ENCODE measurements at places on chromosomes 7 and 10.

DNA sequence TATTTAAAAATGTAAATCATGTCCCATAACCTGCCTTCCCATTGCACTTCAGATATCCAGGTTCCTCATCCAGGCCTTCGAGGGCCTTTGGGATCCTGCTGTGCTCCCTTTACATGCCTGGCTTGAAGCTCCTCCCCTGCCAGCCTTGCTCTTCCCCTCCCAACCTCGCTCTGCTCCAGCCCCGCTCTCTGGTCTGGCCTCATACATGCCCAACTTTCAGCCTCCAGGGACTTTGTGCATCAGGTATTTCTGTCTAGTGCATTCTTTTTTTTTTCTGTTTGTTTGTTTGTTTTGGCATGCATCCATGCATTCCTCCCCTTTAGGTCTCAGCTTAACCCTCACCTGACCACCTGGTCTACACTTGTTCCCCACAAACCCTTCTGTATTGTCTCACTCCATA, 160.3 kb downstream of the SNX10 start:
- DNase-seq, result no peak

DNA sequence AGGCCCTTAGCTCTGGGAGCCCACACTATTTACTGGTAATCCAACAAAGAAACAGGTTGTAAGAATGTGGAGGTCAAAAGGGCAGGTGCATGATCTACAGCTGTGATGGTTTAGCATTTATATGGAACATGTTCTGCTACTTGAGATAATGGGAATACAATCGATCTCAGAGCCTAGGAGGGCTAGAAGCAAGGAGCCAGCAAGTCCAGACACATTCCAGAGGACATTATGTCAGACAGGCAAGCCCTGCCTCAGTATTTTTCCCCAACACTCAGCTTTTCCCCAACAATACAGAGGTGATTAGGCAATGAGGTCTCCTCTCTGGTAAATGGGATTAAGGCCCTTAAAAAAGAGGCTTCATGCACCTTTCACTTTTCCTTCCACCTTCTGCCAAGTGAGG, 21.4 kb upstream of the GNAT3 start:
- no peak for DNase-seq

DNA sequence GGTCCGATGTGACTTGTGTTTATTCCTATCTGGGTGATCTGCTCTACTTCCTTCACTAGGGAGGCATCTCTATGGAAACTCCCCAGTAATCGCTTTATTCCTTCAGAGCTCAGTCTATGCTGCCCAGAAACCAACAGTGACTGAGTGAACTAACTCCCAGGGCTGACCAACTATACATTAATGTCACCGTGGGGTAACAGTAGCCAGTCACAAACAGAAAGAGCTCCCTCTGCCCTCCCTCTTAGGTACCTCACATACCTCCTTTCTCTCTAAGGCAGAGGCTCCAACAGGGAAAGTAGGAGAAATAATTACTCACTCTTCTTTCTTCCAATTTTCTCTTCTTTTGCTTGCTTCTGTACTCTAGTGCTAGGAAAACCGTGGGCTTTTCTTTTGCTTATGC, 855.0 kb downstream of the REEP3 start:
- DNase-seq, result no peak

DNA sequence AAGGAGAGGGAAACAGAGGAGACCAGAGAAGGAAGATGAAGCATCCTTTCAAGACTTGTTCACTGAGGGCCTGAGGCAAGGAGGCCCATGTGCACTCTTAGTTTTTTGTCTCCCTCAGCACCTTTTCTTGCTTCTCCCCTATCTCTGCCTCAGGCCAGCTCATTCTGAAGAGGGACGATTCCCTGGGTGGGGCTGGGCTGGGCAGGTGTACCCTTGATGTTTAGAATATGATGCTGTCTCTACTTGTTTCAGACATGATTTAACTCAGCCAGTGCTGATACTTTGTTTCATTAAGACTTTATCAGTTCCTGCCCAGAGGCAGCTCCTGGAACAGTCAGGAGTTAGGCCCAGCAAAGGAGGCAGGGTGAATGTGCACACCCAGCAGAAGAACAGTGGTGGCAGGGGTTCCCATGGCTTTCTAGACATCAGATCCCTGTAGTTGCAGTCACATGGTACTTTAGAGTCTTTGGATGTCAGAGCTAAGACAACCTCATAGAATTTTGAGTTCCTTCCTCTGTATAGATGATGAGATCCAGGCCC, 3.4 kb downstream of the PRXL2A start:
- no peak for DNase-seq

DNA sequence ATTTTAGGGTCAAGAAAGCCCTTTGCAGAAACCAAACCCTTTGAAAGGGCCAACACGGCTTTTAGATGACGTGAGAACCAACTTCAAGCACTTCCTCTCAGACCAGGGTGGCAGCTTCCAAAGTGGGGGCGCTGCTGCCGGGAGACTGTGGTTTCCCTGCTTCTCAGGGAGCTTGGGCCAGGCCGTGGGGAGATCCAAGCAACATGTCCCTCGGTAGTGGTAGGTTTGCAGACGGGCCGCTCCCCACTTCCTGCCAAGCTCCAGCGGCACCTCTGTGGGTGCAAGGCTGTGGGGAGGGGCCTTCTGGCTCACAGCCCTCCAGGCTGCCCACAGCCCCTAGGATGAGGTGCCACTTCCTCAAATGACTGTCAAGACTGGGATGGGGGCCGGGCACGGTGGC, 132.4 kb downstream of the FAM53B start:
- DNase-seq, result peak; percentile 59

DNA sequence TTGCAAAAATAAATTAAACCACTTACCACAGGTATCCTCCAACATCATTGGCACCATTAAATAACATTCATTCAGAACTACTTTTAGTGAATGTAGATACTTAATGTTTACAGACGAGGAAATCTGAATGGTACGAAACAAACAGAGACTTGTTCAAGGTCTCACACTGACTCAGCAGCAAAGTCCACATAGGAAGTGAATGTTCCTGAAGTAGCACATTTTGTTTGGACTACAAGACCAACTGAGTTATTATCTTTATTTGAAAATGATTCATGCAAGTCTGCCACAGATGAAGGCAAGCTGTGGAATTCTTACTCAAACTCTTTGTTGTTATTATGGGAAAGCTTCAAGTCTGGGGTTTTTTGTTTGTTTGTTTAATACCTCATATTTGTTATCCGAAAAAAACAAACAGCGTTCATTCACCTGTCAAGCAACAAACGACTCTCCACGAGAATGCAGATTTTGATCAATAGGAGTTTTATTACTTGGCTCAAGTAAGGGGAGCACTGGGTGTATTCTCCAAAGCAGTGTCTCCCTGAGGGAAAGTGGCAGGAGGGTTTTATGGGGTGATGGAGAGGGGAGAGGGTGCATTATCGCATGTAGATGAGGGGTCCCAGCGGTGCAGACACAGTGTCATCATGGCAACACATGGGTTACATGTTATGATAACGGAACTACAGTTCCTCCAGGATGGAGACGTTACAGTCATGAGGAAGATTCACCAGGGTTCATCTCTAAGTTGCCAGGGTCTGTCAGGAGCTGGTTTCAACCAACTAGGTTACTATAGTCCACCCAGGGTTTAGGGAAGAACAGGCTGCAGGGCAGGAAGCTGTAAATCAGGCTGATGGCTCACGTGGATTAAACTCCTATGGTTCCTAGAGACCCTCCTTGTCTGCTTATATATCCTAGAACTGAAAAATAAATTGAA, 147.7 kb upstream of the AKR1E2 start:
- DNase-seq, result no peak

DNA sequence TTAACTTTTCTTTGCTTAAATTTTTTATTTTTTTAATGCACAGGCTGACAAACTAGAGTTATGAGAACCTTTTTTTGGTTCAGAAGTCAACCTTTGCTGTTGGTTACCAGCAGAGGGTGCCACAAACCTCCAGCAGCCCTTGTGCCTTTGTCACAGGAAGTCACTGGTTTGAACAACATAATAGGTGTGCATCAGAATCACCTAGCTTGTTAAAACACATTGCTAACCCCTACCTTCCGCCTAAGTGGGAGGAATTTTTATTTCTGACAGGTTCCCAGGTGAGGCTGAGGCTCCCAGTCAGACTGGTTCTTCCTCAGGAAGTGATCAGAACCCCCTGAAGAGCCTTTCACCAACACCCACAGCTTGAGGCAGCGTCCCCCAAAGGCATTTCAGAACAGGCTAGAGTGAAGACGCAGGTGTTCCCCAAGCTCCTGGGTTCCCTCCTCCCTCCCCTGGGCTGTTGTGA, 22.6 kb upstream of the VDAC2 start:
- no peak for DNase-seq

DNA sequence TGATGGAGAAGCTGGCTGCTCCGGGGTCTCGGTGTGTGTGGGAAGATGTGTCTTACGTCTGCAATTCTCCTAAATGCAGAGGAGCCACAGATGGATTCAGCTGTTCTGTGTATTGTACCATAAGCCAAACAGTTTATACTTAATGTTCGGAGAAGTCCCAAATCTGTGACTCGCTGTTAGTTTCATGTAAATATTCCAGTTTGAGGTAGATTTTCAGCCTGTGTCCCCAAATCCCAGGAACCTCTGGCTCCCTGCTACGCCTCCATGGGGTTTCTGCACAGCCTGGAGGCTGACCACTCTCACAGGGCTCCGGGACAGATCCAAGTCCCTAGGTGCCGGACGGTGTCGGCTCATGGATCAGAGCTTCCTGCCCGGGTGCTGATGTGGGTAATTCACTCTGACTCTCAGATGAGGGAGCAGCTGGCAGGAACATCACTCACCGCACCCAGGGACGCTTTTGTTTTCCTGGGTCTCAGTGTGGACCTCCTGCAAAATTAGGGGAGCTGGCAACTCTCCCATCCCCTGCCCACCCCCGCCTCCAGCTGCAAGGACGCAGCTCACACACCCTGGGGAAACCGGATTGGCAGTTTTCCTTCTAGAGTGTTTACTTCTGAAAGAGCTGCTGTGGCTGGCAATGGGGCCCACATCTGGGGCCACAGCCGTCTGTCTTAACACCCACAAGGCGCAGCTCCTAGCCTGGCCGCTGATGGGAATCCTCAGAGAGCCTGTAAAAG, 421.1 kb upstream of the FOXK1 start:
- DNase-seq, result no peak

DNA sequence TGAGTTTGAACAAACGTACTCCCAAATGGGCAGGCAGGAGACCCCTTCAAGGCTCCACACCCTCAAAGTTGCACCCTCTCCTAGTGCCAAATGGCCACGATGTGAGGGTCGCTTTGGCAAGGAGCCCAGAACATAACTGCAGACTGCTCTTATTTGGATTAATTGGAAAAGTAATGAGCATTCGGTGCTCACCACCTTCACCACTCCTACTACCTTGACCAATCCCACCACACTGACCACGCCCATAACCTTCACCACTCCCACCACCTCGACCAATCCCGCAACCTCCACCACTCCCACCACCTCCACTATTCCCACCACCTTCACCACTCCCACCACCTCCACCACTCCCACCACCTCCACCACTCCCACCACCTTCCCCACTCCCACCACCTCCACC, 94.7 kb upstream of the PAX2 start:
- DNase-seq, result no peak

DNA sequence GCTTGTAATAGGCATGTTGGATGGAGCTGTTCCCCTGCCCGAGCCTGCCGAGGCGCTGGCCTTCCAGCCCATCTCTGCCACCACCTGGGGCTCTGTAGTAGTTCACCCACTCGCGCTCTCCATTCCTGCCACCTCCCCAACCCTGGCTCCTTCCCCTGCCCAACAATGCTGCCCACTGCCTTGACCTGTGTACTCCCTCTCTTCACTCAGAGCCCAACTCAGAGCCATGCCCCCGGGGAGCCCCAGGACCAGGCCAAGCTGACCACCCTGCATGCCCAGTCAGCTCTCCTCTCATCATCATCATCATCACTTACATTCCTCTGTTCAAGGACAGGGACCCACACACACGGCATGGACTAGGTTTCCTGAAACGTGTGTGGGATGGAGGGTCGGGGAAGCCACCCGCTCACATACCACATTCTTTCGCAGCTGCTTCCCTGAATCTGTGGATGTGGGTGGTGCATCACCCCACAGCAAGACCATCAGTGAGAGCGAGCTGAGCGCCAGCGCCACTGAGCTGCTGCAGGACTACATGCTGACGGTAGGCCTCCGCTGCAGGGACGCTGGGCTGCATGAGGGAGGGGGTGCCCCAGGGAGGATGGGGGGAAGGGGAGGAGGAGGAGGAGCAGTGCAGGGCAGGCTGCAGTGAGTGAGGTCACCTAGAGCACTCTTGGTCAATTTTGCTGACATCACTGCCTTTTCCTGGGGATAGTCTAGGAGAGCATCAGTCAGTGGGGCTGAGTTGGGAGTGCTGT, 15.6 kb downstream of the NACAD start:
- no peak for DNase-seq

DNA sequence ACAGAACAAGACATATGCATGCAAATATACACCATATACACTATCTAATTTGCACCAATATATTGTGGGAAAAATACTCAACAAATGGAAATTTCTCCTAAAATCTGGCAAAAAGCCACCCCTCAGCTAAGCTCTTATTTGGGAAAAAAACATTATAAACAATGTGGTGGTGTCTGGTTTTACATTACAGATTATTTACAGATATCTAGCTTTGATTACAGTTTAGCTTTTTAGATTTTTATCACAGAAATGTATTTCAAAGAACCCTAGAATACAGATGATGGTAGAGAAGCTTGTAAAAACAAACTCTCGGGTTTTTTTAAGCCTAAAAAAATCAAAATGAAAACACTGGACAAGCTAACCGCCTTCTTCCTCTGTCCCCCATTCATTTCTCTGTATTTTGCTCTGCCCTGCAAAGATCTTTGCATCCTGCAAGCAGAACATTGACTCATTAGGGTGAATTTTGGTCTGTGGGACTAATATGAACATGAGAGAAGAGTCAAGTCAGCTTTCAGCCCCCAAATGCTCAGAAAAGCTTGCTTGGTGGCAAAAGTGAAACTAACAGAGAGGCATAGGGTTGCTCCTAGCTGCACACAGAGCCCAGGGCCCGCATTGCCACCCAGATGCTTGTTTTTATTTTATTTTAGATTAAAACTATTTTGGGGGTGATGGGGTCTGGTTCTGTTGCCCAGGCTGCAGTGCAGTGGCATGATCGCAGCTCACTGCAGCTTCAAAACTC, 88.8 kb upstream of the LYZL1 start:
- DNase-seq, result no peak

GRCh38 chr10:105187243-105187642, 546.2 kb downstream of the SORCS3 start:
- no peak for DNase-seq

DNA sequence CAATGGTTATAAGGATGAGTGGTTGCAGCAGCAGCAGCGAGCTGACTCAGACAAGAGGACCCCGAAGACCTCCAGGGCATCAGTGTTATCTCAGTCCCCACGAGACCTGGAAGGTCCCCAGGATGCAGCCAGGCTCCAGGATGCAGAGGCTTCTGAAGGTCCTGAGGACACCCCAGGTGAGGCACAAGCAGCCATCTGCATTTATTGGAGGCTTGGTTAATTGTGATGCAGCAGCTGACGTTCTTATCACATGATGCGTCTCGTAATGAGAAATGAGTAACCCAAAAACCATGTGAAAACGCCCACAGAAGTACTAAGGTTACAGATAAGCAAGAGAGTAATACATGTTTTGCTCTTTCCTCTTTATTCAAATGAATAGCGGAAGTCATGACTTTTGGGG, 17.4 kb downstream of the C7orf57 start:
- no peak for DNase-seq

- DNase-seq, result no peak
These were observed 44.7 kb downstream of the RHOBTB1 start for GRCh38 chr10:60899266-60899665.
